Hematopoietic multipotent progenitor cell treated with erythropoietin and hydrocortisone succinate and interleukin-3 and kit ligand, for 15 days (in vitro differentiated cells): ENCODE measurements at places on chromosomes 1 and 21.

GRCh38 chr1:42003433-42003832 is 84.7 kb upstream of the HIVEP3 start:
- DNase-seq: no peak

GRCh38 chr1:160359559-160360226 is 7.2 kb upstream of the NHLH1 start:
- no peak for DNase-seq

DNA sequence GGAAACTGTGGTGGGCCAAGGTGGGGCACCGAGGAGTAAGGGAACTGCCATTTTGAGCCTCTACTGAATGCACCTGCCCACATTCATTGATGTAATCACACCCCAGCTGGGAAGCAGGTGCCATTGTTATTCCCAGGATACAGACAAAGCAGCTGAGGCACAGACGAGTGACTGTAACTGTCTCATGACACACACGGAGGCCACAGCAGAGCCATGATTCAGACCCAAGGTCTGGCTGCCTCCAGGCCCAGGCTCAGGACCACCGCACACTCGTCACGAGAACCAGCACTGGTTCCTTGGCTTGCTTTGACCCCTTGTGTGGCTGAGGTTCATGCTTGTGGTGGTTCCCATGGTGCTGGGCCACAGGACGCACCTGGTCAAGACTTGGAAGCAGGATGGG is 45.6 kb upstream of the CLIC4 start:
- DNase-seq: no peak

DNA sequence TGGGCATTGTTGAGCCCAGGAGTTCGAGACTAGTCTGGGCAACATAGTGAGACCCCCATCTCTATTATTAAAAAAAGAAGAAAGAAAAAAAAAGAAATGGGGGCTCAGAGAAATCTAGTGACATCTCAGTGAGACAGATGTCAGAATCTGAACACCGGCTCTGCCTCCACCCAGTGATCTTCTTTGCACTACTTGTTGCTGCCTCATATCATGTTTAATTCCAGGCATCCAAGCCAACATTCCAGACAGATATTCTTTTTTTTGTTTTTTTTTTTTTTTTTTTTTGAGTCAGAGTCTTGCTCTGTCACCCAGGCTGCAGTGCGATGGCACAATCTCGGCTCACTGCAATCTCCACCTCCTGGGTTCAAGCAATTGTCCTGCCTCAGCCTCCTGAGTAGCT is 5.0 kb upstream of the ARL8A start:
- DNase-seq: no peak
